ENCODE measurements at places on chromosomes 11 and 22.

DNA sequence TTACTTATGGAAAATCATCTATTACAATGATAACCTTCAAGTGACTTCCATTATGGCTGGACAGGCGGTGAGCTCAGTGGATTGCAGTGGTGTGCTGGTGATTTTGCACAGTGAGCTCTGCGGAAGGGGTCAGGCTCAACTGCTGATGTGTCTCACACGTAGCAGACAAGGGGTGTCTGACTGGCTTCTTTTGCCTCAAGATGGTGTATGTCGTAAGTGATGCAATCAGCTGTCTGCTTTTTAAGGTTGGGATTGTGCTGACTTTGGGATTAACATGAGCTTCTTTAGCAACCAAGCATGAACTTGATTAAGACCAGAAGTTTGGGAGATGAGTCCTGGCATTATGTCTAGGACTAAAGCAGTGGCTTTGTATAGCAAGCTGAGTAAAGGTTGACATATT is 49.5 kb downstream of the POLD3 start:
- DNase-seq = no peak

- DNase-seq = no peak
These were observed 81.0 kb upstream of the FGF3 start for GRCh38 chr11:69899957-69900821.

DNA sequence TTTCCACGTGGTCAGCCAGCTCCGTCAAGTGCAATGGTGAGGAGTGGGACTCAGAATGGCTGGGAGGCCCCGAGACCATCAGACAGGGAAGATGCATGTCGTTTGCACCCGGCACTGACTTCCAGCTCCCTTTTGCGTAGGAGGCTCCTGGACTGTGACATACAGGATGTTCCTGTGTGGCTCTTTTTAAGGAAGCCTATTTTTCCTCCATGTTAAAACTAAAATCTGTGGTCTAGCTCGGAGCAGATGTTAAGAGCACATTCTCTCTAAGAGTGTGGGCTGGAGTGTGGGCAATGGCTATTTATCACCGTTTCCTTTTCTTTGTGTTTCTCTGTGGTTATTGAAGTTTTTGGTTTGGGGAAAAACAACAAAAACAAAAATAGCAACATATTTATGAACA is 40.9 kb upstream of the AMPD3 start:
- no peak for DNase-seq

- DNase-seq = peak; percentile 40
These were observed 108.5 kb downstream of the CD44 start for GRCh38 chr11:35247428-35247827.

DNA sequence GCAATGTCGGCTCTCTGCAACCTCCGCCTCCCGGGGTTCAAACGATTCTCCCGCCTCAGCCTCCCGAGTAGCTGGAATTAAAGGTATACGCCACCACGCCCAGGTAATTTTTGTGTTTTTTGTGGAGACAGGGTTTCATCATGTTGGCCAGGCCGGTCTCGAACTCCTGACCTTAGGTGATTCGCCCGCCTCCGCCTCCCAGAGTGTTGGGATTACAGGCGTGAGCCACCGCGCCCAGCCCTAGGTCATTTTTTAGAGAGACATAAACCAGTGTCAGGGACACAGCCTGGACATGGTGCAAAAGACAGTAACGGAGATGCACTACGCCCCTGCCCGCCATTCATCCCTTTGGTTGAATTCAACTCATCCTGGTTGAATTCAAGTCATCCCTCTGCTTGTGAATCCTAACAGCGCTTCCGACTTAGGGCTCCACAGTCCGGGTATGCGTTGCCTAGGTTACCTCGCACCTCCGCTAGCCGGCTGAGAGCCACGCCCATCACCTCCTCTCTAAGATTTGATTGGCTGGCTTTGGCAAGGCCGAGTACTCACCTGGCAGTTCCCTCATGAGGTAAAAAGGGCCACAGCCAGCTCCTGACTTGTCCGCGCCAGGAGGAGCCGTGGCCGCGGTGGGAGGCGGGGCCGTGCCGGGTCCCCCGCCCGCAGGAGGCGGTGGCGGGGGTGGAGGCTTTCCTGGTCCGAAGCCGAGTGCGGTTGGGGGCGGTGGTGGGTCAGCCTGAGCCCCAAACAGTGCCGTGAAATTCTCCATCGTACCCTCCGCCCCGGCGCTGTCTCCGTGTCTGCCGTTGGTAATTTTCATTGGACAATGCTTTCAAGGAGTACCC is at the start of gene MED19:
Gene MED19, minus strand, starts transcription at position 802 of the 842 bp plus-strand sequence. Its CDS starts 36 bp downstream, at position 766.
- peak; percentile 86 for DNase-seq

DNA sequence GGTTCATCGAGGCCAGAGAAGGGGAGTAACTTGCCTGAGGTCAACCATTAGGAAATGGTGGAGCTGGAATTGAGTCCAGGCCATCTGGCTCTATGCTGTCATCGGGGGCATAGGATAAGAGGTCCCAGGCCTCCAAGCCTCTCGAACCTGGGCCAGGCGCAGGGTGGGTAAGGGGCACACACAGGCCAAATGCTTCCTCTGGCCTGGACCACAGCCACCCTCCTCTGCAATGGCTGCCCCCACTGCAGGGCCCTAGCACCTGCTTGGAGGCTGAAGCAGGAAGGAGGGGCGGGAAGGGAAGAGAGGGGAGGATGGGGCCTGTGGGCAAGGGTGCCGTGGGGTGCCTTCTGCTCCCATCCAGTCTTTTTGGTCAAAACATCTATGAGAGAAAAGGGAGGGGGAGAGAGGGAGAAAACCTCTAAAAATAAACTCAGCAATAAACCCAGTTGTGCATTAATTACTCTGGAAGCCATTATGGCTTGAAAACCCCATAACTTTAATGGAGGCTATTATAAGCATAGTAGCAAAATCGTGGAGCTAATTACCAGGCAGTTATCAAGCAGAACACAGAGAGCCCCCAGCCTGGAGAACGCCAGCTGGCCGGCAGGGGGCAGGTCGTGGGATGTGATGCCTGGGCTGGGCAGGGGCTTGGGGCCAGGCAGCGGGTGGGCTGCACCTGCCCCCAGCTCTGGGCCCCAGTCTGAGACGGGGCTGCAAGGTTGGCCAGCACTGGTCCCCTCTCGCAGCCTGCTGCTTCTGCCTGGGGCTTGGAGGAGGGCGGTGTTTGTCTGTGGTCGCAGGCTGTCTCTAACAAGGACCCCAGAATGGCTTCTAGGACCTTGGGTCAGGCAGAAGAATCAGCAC is 21.1 kb downstream of the B3GAT1 start:
- DNase-seq = no peak

- peak; percentile 30 for DNase-seq
These were observed 132.8 kb upstream of the PITPNB start for GRCh38 chr22:28051787-28052356.

GRCh38 chr11:78451371-78452150 is 33.9 kb upstream of the GAB2 start:
- DNase-seq = no peak

GRCh38 chr11:128525411-128526243 is 61.7 kb downstream of the ETS1 start:
- DNase-seq = peak; percentile 61

DNA sequence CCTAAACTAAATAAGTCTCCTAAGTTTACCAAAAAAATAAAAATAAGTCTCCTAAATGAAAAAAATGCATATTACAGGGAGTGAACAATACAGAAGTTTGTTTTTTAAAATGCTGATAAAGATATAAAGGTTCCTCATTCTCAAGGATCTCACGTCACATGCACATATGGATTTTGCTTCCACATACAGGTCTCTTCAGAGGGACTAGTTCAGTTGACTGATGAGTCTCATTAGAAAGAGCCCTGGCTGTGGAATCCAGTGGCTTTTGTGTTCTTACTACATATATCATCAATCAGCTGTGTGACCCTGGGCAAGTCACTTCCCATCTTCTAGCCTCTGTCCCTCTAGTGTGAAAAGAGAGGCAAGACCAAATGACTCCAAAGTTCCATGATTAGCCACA is 43.1 kb downstream of the MPPED2 start:
- no peak for DNase-seq

DNA sequence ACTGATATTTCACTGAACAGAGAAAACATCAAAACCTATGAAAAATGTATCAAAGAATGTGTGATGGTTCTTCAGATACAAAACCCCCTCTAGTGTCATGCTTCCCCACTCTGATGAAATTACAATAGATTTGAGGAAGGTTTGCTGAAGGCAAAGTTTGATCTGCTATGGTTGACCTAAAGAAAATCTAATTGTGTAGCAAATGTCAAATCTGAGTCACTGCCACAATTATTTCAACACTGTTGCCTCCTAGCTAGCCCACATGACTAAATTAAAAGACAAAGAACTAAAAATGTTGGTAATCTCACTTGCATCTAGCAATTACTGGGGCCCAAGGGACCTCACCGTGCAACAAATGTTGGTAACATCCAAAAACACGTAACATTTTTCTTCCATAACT is 728.0 kb downstream of the DLG2 start:
- no peak for DNase-seq

DNA sequence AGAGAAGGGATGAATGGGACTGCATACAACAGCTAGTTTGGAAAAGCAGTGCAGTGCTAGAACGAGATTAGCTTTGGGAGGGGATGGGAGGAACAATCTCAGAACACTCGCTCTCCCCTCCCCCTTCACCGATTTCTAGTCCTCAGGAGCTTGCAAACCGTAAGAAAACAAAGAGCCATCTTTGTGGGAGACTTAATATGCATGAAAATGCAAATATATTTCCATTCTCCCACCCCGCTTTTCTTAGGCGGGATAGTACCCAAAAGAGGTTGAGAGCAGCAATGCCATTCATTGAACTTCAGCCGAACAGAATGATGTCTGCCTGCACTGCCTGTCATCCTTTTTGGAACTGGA is 1.1 kb downstream of the SPINDOC start:
- DNase-seq = no peak

GRCh38 chr11:126732981-126733380 is 267.6 kb downstream of the KIRREL3 start:
- DNase-seq = no peak

GRCh38 chr11:4672470-4672869 is 25.2 kb downstream of the OR51E2 start:
- DNase-seq = no peak

GRCh38 chr11:59716051-59716450 is 2.4 kb upstream of the OR10V1 start:
- DNase-seq = no peak

DNA sequence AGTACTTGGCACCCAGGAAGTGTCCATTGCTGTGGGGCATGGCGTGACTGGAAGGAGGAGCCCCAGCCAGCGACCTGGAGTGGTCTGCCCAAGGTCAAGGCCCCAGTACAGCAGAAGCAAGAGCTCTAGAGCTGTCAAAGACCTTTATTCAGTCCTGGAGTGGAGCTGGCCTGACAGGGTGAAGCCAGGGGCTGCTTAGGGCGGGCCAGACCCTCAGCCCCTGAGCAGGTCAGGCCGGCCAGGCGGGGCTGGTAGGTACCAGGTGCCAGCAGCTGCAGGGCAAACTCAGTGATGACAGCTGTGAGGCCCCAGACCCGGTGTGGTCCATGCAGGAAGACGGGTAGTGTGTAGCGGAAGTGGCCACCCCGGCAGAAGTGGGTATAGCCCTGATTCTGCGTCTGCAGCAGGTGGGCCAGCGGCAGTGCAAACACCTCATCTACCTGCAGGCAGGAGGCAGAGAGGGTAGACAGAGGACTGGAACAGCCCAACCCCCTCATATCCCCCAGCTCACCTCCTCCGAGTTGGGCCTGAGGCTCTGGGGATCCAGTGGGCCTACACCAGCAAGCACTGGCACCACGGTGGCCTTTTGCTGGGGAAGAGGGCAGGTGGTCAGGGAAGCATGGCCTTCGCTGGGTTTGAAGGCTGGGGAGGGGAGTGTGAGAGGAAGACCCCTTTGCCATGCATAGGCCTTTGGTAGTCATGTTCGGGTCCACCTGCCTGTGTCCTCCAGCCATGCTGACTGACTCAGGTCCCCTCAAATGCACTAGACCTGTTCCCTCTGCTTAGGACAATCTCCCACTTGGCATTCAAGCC is 1.7 kb downstream of the NUDT8 start:
- no peak for DNase-seq

GRCh38 chr11:95070471-95070870 is 3.8 kb downstream of the SRSF8 start:
- no peak for DNase-seq

DNA sequence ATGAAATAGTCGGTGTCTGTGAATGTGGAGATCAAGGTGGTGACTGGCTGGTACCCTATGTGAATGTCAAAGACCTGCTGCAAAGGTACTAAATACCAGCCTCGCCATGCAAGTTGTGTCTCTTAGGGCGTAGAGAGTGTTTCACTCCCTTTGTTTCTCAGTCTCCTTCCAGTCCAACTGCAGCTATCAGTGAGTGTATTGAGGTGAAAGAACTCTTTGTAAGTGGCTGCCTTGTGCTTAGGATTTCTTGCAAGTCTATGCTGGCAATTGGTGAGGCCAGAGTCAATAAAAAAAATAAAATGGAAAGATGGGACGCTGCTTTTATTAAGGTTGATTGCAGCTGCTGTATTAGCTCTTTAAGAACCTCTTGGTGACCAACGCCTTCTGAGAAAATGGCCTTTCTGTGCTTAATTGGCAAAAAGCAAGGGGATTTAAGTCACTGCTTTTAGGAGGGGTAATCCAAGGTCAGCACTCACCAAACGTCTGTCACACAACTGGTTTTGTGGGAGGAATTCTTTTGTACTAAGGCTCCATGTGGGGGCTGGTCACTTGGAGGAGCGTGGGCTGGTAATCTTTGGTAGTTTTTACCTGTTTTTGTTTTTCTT is 95.1 kb downstream of the PARVA start:
- DNase-seq = no peak

DNA sequence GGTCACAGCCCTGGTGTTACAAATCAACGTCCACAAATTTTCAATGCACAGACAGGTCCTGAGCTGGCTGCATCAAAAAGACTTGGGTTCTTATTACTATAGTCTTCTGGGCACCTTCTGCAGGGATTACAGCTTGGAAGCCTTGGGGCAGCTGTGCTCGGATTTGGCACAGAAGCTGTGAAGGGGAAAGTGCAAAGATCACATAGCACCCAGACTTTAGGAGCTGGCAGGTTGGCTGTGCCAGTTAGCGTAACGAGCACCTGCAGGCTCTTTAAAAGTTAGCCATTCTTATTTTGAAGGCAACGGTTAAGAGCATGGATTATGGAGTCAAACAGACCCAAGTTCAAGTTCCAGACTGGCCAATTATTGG is 100.4 kb downstream of the ARL14EP start:
- DNase-seq = no peak

DNA sequence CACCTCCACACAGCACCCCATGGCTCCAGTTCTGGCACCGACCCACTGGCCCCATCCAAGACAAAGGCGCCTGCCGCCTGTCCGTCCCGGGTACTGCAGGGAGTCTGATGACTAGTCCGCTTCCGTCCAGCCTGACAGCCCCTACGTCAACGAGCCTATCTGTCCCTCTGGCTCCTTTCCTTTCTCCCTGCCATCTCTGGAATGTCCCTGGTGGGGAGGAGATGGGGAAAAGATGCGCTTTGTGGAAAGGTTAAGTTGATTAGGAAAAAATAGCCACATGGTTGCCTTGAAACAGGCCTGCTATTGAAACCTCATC is 10.4 kb downstream of the PDGFB start:
- no peak for DNase-seq

DNA sequence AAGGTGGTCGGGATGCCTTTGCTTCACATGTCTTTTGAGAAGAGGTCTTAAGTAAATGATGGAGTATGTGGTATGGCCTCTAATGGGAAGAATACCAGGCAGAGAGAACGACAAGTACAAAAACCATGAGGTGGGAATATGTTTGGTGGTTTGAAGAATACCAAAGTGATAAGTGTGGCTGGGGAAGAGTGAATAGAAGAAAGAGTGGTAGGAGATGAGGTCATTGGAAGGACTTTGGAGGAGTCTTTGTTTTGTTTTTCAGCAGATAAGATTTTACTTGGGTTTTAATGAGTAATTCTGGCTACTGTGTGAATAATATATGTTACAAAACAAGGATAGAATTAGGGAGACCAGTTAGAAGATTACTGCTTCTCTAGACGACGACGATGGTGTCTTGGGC is 515.4 kb downstream of the RAB38 start:
- DNase-seq = no peak

- no peak for DNase-seq
These were observed 23.8 kb downstream of the MICAL3 start for GRCh38 chr22:18000441-18001039.

Data from activated CD4-positive, alpha-beta T cell treated with anti-CD3 and anti-CD28 coated beads, Interleukin-2, amount 10 ng/mL, durations not matched to agents 7 days and 5 days (primary cell).